ENCODE measurements at places on chromosomes 2 and 18.

- no peak for DNase-seq
Measured at GRCh38 chr2:52844701-52845423, 922.7 kb upstream of the CHAC2 start.

- no peak for DNase-seq
Measured at GRCh38 chr2:26052740-26053139, 18.9 kb downstream of the RAB10 start.

DNA sequence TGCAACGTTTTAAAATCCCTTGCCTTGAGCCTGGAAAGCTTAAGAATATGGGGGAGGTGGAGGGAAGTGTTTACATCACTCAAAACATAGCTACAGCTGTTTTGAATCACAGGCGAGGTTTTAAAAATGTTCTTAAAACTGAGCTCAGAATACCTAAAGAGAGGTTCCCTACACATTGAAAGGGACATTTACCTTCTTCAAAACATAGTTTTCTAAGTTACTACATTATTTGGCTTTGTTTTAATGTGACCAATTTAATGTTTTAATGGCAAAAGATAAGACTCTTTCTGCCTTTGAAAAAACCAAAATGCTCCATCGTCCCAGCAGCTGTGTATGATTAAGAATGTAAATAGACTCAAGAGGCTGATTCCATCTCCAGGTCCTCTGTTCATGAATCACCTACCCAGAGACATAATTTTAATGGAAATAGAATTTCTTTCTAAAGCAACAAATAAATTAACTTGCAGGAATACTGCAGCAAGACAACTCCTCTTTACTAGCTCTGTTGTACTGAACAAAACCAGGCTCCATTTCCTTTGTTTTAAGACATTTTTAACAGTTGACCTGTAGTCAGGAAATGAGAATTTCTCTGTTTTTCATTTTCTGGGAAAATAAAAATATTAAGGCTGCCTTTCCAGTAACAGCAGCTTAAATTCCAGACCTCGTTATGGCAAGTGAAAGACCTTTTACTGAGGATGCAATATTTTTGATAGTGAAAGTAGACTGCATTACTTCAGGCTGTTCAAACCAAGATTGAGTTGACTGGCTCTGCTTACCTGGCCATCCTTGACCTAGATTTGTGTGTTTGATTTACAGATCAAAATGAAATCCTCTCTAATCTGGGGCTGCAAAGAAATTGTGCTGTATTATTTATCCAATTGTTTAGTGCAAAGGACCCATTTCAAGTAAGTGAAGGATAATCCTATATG is 33.7 kb upstream of the WDR75 start:
- no peak for DNase-seq

- DNase-seq: no peak
Measured at GRCh38 chr2:165700531-165700930, 93.5 kb downstream of the GALNT3 start.

GRCh38 chr18:23301972-23302371 is 151.1 kb upstream of the RIOK3 start:
- peak; percentile 36 for DNase-seq

GRCh38 chr2:64203131-64203857 is 59.1 kb upstream of the PELI1 start:
- no peak for DNase-seq

DNA sequence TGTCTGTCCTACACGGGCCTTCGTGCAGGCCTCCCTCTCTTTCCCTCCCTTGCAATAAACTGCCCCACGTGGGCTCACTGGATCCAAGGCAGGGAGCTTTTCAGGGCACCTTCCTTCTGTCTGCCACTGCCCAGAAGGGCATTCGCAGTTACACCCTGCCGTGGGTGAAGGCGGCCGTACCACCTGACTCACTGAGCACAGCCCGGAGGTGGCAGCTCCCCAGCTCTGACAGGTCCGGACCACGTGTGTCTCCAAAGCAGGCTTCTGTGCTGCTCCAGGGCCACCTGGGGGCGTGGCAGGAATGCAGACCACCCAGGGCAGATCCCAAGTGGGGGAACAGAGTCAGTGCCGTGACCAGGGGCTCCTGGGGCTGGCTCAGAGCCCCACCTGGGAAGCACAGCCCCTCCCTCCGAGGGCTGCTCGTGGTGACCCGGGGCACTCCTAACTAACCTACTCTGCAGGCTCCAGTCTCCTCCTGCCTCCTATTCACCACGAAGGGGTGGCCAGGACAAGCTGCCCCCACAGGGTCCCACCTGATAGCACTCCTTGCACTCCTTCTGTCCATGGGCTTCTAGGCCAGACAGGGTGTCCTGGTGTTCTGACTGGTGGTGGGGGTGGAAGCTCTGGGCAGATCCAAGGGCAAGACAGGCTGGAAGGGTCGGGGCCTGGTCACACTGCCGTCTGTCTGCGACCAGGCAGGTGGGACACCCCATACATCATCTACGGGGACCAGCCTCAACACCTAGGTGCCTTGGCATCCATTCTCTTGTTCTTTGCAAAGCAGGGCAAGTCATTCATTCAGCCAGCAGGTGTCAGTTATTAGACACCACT is 9.7 kb downstream of the SNED1 start:
- DNase-seq: no peak

GRCh38 chr2:14520385-14520945 is 112.1 kb upstream of the LRATD1 start:
- no peak for DNase-seq

GRCh38 chr2:133240491-133241223 is 327.6 kb downstream of the NCKAP5 start:
- DNase-seq: no peak

GRCh38 chr2:190409616-190410015 is 1.5 kb downstream of the MFSD6 start:
- no peak for DNase-seq

GRCh38 chr2:168545439-168546082 is 89.5 kb downstream of the CERS6 start:
- no peak for DNase-seq

- no peak for DNase-seq
Measured at GRCh38 chr2:200185628-200186000, 120.9 kb upstream of the SPATS2L start.

DNA sequence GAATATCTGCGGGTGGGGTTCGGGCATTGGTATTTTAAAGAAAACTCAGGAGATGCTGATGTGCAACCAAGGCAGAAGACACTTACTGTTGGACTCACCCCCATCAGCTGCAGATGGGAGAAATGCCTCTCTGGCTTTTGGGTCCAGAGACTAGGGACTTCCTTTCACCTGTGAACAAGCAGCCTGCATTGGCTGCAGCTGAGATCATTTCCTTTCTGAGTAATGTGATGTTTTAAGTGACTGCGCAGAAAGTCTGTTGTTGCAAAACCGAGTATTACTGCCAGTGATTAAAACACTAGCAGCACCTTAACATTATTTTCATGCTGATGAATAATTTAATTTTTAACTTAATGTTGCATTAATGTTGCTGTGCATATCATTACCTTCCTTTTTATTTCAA is 143.0 kb downstream of the TSN start:
- no peak for DNase-seq

DNA sequence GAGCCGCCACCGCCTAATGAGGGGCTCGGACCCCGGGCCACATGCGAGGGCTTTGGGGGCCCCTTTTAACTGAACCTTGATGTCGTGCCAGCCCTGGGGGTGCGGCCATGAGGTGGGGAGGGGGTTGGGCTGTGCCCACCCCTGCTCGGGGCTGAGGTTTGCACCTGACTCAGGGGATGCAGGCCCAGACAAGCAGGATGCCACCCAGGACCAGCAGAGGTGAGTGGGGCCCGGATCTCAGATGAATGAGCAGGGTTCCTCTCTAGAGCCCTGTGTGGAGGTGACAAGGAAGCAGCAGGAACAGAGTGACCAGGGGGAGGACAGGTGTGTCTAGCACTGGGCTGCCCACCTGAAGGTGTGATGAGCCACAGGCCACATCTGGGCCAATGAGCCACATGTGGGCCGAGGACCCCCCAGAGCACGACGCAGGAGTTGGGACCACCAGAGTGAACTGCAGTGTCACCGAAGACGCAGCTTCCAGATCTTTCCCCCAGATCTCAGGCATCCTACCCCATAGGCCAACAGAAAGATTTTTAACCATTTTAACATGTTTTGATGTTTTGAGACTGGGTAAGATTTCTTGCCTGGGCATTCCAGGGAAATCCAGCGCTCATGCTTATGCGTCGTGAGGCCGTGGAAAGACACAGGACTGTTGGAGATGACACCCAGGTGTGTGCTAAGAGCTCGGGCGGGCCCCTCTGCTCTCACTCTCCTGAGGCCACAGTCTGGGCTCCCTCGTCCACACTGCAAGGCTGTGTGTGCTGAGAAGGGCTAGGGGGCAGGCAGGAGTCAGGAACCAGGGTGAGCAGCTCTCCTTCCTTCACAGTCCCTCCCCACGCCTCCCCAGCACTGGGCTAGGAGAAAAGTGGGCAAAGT is 73.6 kb downstream of the DDX1 start:
- no peak for DNase-seq

DNA sequence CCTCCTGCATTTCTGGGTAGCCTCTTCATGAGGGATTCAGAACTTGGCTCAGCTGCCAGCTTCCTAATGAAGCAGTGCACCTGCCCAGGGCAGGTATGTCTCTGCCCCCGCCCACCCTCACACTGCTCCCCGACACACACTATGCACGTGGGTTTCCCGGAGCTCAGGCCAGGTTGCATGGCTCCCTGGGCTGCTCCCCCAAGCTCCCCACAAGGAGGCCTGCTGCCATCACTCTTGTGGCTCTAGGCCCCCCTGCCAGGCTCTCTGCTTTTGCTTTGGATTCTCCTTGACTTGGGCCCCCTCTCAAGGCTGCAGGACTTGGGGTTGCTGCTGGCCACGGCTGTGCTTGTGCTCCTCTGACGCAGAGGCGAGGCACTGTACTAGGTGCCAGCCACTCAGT is 43.6 kb downstream of the ADD2 start:
- no peak for DNase-seq

GRCh38 chr2:3009005-3009404 is 368.6 kb downstream of the EIPR1 start:
- no peak for DNase-seq

DNA sequence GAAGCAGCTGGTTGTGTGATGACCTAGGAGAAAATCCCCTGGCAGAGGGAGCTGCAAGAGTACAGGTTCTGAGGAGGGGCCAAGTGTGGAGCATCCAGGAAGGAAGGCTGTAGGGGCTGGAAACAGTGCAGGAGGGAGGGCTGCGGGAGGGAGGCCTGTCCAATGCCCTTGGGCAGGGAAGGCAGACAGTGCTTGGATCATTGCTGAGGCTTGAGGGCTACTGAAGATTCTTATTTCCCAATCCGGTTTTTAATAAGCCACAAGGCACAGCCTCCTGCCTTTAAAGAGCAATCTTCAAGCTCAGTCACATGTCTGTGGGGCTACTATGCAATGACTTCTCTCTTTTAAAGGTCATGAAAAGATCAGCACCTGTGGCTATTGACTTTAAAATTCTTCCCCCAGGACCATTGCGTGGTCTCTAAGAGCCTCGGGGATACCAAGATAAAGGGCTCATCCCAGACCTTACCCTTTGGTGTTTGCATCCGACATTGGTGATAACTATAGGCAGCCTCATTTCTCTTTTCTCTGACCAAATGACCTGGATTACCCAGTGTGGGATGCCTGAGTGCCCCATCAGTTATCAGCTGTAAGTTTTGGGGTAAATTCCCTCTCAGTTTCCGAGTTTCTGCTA is 149.6 kb downstream of the DOCK10 start:
- no peak for DNase-seq

GRCh38 chr2:74863802-74864248 is 29.9 kb downstream of the HK2 start:
- DNase-seq: no peak

DNA sequence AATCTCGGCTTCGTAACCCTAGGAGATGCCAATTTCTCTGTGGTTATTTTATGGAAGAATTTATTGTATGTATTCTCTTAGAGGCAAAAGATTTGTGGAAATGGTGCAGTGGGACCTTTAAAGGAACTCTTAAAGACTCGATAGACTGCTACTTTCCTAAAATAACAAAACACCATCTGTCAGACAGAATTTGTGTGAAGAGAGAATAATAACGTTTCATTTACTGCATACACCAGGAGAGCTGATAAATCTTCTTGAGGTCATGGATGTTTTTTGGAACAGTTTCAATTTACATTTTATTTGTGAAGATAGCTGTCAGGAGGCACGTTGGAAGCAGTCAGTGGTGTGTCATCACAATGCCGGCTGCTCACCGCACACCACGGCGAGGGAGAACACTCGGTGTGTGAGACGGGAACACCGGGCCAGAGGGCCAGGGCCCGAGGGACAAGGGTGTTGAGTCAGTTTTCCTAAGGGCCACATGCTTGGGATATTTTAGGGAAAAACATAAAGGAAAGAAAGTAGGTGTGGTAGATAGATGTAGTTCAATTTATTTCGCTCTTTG is 1681.0 kb upstream of the DDX18 start:
- DNase-seq: no peak

DNA sequence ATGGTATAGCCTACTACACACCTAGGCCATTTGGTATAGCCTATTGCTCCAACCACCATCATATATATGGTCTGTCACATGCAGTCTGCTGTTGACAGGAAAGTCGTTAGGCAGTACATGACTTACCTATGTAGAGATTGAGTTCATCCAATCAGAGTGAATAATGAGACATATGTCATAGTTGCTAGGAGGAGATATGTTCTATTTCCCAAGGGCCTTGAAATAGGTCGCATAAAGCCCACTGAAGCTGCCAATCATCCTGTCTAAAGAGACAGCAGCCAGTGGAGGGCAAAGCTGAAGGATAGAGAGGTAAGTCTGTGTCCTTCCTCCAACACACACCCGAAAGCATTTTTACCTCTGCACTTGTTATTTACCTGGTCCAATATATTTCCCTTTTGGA is 263.4 kb downstream of the PTPRM start:
- DNase-seq: peak; percentile 15

DNA sequence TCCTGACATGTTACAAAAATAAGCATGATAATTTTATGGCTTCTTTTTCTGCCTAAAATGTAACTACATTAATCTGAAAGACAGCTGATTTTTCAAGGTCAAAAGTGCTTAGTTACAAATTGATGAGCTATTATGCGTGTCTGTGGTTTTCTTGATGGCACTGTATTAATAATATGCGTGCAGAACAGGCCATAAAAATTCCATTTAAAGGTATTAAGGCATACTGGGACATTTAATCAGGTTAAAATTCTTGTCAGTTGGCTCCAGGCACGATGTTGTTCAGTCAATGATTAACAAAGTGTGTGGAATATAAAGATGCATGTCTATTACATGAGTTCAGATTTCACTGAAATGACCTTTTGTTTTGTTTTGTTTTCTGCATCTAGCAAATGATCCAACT is 420.1 kb upstream of the ZNF804A start:
- no peak for DNase-seq

All from RPMI8226 (cell line).